ENCODE measurements at places on chromosomes 5 and 9.

GRCh38 chr5:139592289-139592688, 31.1 kb downstream of the UBE2D2 start:
- DNase-seq = no peak

GRCh38 chr9:108297073-108297472, 558.7 kb downstream of the ACTL7B start:
- no peak for DNase-seq

GRCh38 chr9:137917795-137918194, 40.2 kb downstream of the CACNA1B start:
- DNase-seq = no peak

GRCh38 chr5:16579142-16579847, 37.5 kb downstream of the RETREG1 start:
- DNase-seq = no peak

GRCh38 chr9:6045364-6045763, 29.9 kb upstream of the RANBP6 start:
- no peak for DNase-seq

DNA sequence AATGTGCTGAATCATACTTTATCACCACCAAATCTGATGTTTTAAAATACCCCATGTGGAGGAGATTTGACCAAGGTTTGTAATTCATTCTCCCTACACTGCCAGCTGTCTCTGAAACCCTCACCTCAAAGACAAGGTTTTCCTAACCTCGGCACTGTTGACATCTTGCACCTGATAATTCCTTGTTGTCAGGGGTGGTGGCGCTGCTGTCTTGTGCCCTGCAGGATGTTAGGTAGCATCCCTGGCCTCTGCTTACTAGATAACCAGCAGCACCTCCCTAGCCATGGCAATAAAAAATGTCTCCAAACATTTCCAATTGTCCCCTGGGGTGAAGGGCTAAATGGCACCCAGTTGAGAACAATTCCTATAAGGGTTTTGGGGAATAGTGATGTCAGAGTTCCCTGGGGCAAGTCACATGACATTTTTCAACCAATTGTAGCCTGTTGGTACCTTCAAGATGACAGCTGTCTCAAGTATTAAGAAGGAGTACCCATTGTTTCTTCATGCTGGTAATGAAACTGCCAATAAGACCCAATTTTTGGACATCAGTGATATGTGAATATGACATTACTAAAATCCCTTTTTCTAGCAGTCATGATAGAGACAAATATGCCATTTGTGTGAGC, 160.6 kb upstream of the PLCXD3 start:
- DNase-seq = no peak

DNA sequence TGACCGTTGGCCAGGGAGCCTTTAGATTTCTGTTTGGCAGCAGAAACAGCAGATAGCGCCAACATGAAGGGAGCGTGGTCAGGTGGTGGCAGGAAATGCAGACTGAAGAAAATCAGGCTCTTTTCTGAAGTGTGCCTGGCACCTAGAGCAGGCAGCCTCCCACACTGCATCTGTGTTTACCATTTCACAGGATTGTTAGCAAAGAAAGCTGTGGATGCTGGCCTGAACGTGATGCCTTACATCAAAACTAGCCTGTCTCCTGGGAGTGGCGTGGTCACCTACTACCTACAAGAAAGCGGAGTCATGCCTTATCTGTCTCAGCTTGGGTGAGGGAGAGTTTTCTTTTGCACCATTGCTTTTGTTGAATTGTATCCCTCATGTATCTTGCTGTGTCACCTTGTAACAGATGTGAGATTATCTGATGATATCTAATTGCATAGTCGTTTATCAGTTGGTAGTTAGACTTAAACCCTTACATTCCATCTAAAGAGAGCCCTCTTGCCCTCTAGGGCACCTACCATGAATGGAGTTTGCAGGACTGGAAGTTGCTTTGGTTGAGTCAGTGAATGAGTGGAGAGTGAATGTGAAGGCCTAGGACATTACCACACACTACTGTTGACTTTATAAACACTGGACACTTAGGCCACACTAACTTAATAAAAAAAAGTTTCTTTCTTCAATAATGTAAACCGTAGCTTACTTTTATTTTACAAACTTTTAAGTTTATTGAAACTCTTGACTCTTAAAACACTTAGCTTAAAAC, 42.8 kb downstream of the ACO1 start:
- DNase-seq = no peak

- no peak for DNase-seq
Observed at GRCh38 chr9:91852801-91853347, 97.2 kb downstream of the ROR2 start.

GRCh38 chr9:8188723-8189407, 389.3 kb upstream of the DMAC1 start:
- no peak for DNase-seq

GRCh38 chr5:32190095-32190494, 16.0 kb upstream of the GOLPH3 start:
- DNase-seq = no peak

DNA sequence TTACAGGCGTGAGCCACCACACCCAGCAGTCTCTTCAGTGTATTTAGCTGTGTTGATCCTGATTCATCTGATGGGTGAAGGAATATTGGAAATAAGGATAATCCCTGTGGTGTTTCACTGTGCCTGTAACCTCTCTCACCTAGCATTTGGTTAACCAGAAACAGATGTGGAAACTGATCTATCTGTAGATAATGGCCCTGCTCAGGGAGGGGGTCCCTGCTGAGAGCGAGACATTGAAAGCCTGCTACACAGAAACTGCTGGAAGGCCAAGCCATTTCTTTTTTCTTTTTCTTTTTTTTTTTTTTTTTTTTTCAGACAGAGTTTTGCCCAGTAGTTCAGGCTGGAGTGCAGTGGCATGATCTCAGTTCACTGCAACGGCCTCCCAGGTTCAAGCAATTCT, 28.4 kb downstream of the QRFP start:
- DNase-seq = no peak

- DNase-seq = no peak
Observed at GRCh38 chr9:80885894-80886293, 803.5 kb downstream of the TLE1 start.

DNA sequence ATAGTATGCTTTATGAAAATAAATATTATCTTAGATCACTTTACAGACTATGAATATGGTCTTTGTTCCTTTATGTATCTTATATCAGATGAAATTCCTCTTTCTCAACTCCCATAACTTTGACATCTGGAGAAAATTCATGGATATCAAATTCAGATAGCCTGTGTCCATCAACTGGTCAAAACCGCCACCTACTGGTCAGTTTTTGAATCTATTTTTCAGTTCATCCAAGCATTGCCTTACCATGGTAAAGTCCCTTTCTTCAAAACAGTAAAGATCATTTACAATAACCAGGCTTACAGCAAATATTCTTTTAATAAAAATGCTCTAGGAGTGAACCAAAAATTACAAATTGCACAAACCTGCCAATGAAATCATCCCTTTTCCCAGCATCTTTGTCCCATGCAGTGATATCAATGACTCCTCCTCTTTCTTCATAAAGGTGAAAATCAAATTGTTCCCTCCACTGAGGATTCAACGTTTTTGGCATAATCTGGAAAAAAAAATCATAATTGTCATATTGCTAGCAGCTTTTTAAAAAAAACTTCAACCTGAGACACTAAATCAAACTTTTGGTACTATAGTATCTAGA, 290.5 kb downstream of the SLF1 start:
- no peak for DNase-seq

GRCh38 chr5:142540922-142541422, 144.9 kb downstream of the FGF1 start:
- no peak for DNase-seq

- no peak for DNase-seq
Observed at GRCh38 chr9:112316258-112316943, 17.0 kb downstream of the PTBP3 start.

GRCh38 chr5:62256161-62257019, 49.6 kb upstream of the KIF2A start:
- DNase-seq = no peak

DNA sequence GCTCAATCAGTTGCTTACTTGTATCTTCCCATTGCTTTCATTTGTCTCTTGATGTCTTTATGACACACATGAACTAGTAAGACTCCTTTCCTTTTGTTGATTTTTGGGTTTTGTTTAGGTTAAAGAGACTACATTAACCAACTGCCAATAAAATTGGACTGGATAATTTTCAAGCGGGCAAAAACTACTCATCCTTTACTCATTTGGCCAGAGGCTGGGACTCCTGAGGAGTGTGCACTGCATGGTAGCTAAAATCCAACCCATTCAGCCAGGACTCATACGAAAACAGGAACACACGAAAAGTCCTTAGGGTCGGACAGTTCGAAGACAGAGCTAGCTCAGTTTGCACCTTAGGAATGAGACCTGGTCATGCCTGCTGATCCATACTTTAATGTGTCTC, 6.0 kb downstream of the SLC46A2 start:
- DNase-seq = no peak

- no peak for DNase-seq
Observed at GRCh38 chr5:5370059-5370774, 52.3 kb upstream of the ICE1 start.

GRCh38 chr5:43148417-43148816, 27.7 kb downstream of the ZNF131 start:
- DNase-seq = no peak

DNA sequence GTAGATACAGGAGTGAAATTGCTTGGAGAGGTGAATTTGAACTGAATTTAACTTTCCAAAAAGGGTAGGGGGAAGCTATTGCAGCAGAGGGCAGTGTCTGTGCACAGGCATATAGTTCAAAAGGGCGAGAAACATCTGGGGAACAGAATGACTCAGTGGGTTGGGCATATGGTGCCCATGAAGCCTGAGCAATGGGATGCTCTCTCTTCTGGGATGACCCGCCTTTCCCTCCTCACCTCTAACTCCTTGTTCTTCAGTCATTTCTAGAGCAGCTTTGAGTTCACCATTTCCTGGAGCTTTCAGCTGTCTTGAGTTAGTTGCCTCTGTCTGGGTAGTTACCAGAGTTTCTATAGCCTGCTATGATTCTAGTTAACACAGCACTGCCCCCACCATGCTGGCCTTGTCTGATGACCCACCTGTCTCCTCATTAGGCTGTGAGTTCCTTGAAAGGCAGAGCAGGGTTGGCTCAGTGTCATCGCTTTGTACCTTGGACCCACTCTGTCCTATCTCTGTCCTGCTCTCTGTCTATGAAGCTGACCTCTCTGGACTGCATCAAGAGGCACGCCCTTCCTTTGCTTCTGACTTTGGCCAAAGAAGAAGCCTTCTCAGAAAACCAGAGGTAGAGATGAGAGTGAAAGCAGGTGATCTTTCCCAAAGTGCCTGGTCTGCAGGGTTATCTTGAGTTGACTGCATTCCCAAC, 299.6 kb upstream of the KLF4 start:
- no peak for DNase-seq

DNA sequence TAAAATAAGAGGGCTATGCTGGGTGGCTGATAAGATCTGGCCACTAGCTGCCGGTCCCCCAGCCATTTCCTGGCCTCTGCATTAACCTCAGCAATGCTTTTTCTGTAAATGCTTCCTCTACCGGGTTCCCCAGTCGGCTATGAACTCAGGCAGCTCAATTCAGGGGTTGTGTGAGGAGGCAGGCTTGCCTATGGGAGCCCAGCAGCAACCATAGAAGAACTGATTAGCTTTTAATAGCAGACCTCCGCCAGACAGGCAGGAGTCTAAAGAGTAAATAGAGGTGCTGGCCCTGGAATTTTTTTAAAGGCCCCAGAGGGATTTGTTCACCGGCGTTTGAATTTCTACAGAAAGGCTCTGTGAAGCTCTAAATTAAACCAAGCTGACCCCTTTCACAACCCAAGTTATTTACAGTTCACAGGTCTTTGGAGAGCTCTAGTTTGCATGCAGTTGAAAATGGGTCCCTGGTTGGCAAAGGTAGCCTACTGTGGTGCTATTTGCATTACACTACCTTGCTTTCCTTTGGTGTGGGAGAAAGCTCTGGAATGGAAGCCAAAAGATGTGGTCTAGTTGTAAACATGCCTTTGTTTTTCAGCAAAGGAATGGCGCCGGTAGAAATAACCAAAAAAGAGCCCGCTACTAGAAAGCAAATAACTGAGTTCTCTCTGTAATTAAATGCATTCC, 289.7 kb upstream of the SEMA6A start:
- no peak for DNase-seq

- DNase-seq = no peak
Observed at GRCh38 chr5:110900829-110901228, 162.0 kb downstream of the SLC25A46 start.

DNA sequence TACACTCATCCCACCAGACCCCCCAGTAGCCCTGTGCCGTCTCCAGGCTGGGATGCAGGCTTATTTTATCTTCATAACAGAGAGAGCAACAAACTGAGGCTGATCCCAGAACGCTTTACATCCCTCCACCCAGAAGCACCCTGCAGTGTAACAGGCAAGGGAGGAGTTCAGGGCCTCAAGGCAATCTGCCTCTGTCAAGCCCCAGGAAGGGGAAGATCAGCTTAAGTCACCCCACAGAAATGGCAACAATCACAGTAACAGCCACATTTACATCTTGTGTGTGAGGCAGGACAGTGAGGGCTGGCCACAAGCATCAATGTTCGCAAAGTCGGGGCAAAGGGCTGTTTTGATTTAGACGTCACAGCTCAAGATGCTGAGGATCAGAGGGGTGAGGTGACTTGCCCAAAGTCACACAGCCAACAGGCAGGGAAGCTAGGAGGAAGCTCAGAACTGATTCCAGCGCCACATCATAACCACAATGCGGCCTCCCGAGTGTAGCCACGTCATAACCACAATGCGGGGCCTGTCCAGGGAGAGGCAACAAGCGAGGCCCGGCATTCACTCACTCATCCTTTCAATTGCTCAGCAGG, 14.4 kb downstream of the STK10 start:
- peak; percentile 34 for DNase-seq

GRCh38 chr9:86093788-86094555, 5.4 kb downstream of the GOLM1 start:
- no peak for DNase-seq

DNA sequence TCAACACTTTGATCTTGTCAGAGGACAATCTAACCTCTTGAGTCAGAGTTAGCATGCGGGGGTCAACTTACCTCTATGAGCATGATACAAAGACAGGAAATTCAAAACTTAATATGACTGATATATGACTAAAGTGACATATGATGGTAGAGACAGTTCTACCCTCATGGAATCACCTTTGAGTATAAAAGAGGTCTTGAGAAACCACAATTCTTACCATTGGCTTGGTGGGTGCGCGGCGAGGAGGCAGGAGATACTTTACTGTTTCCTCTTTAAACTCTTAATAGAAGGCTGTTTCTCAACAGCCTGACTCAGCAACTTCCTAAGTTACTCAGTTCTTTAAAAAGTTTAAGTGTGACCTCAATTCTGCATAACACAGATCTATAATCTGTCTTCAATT, 372.8 kb downstream of the KIAA0825 start:
- no peak for DNase-seq

- no peak for DNase-seq
Observed at GRCh38 chr5:134758176-134758503, 439 bp upstream of the DDX46 start.

GRCh38 chr9:78261403-78262001, 25.6 kb downstream of the CEP78 start:
- DNase-seq = no peak
